ENCODE measurements at places on chromosomes 3 and 15.

DNA sequence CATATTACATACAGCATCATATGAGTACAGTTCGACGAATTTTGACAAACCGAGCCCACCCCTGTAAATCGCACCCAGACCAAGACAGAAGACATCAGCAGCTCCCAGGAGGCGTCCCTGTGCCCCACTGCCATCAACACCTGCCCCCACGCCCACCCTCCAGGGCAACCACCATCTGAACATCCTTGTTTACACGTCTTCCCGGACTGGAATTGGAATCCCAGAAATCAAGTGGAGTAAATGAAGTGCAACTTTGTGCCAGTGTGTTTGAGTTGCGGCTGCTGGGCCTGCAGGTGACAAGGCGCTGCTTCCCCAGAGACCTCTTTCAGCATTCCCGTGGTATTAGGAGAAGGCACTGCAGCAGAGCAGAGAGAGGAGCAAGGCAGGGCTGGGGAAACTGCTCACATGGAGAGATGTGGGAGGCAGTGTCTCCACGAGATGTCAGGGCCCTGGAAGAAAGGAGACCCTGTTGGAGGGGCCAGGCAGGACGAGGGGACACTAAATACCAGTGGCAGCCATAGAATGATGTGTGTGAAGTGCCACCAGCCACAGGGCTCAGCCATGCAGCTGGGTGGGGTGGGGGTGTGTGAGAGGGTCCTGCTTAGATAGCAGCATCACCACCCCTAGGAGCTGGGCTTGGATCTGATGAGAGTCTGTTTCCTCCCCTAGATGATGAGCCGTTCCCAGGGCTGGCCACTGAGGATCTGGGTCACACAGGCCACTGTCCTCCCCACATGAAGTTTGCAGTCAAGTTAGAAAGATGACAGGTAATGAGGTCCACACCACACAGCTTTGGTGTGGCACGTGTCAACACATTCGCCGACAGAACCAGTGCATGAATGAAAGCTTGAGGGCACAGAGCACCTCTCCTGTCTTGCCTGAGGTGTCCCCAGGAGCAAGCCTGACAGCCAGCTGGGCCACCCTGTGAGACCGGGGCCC is 33.4 kb upstream of the PCSK6 start:
- no peak for DNase-seq

DNA sequence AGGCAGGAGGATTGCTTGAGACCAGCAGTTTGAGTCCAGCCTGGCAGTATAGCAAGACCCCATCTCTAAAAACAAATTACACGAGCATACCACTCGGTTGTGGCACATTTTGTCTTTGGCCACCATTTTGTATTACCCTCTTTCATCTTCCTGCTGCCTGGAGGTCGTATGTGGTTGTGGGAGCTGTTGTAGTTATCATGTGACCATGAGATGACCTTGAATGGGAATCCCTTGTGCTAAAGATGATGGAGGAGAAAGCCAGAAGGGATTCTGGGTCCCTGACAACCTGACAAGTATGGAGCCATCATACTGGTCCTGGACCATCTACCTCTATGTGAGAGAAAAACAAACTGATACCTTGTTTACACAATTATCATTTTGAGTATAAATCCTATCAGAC is 45.2 kb upstream of the BHLHE40 start:
- no peak for DNase-seq

DNA sequence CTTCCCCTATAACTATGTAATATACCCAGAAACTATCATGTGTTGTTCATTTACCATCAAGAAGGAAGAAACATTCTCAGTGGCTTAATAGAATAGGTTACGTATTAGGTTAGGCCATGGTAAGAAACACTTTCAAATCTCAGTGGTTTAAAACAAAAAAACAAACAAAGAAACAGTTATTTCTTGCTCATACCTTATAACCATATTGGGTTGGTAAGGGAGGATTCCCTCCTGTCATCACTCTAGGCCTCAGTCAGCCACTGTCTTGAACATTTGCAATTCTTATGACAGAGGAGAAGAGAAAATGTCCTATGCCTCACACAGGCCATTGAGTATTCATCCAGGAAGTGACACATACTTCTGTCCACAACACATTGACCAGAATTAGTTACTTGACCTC is 727.7 kb upstream of the NECTIN3 start:
- DNase-seq, result no peak

DNA sequence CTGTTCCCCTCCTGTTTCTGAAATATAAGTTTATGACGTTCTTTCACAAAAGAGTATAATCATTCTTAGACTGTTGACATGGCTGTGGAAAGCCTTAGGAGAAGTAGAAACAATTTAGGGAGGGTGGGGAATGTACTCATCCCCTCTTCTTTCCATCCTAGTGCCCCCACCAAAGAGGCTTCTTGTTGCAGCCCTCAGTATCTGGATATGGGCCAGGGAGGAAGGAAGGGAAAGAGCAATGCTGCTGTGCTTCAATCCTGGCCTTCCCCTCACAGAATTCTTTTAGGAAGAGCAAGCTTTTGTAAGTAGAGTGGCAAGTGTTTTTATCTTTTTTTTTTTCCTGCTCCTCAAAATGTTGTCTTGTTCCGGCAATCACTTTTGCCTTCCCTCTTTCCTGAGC is 1.7 kb downstream of the INAFM2 start:
- DNase-seq, result no peak

GRCh38 chr15:64781299-64781698 is 5.9 kb upstream of the RBPMS2 start:
- DNase-seq, result no peak

- DNase-seq, result no peak
These were observed 671.6 kb upstream of the SGO1 start for GRCh38 chr3:20857636-20858035.

DNA sequence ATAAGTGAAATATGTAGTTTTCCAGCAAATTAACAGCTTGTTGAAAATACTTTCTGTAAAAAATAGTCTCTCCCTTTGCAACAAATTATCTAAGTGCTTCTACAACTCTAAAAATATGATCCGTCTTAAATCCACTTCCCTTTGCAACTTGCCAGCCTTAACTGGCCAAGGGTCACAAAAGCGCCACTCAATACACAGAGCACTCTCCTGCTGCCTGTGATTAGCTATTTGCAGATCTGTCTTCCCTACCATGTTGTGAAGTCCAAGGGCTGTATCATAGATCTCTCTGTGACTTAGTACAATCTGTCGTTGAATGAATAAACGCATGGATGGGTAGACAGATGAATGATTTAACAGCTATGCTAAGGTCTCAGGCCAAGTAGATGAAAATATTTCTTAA is 76.2 kb downstream of the ITGB5 start:
- DNase-seq, result no peak

DNA sequence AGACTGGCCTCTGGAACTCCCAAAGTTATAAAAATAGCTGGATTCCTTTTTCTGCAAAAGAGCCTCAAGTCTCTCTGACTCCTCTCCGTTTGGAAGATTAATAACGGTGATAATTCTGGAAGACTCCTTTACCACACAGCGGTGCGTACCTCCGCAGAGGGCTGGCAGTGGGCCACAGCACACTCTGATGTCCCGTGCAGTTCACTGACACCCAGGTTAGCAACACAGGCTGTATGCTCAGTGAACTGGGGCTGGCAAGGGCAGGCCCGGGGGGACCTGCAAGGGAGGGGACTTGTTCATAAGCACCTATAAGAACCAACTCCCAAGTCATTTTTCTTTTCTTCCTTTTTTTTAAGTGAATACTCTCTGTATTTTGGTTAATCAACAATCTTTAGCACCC is 120.3 kb upstream of the TJP1 start:
- no peak for DNase-seq

- DNase-seq, result no peak
These were observed 106.7 kb upstream of the AGBL1 start for GRCh38 chr15:85972805-85973540.

DNA sequence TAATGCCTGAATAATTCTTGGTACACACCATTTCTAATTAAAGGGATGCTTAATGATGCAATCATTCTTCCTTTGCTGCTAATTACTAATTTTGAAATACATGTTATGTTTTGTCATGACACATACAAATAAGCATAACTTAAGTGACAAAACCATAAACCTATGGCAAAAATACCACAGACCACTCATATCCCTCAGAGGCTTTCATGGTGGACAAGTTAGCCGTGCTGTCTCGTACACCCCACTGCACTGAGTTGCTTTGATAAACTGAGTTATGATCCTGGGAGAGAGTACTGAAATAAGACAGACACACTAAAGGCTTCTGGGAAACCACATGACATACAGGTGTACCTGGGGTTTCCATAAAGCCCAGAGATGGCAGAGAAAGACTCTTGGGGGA is 913.8 kb downstream of the FHIT start:
- no peak for DNase-seq

DNA sequence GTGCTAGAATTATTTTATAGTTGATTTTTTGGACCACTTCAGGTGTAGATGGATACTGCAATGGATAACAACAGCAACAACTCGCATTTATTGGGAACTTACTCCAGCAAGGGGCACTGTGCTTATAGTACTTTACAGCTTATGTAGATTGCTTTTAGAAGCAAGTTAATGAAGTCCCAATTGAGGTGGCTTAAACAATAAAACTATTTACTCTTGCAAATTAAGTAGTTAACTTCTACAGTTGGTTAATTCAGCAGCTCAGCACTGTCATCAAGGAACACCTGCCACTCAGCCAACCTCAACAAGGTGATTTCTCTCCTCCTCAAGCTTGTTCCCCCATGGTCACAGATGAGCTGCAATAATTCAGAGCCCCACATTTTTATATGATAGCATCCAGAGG is 124.1 kb downstream of the RASA2 start:
- no peak for DNase-seq

- no peak for DNase-seq
These were observed 55.7 kb downstream of the SYNPR start for GRCh38 chr3:63333815-63334214.

GRCh38 chr3:128052595-128053351 is 536 bp downstream of the SEC61A1 start:
- DNase-seq, result peak; percentile 24

DNA sequence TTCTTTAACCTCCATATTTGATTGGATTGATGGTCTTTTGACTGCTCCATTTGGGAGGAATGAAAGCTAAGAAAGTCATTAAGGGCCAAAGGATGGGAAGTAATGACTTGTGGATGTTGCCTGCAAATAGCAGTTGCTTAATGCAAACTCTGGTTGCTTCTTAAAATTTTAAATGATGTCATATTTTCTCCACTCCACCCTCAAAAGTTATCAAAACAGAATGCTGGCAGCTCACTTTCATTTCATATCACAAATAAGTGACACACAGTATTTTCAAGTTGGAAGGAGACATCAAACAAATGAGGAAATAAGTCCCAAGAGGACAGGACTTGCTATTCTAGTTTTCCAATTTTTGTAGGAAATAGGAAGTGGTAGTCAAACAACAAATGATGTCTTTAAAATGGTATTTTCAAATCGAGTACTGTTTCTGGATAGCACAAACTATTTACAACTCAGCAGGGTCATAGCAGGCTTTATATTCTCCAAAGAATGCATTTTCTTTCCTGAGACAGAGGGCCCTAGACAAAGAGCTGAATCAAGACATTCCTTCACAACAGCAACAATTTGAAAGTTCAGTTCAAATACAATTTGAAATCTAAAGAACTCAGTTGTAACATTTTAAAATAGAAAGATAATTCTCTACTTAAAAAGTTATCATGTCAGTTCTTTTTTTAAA is 165.1 kb upstream of the UBE2E1 start:
- DNase-seq, result no peak

DNA sequence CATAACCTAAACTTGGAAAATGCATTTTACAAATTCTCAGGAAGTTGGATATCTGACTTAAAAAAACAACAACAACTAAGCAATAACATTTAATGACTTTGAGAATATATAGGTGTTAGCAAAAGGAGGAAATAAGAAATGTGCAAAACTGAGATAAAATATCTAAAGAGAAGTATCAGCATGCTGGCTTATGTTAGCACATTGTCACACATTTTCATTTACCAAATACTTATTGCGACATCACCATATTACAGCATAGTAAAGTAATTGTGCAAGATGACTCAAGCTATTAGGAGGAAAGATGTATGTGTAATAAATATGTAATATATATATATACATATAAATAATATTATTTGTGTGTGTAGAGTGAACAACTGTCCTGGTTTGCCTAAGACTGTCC is 9.2 kb downstream of the PTX3 start:
- no peak for DNase-seq

DNA sequence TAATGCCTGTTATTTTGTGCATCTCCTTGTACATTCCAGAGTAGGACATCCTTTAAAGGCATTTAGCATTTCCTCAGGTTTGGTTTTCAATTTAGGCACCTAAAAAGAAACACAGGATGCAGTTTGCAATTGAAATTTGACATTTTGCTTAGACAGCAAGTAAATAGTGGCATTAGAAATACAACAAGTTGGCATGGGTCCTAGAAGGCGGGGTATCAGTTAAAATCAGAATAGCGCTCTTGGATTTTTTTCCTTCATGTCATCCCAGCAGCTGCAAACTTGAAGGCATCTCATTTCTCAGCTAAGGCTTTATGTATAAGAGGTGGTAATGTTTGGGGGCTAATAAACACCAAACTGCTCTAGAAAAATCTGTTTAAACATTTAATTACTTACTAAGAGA is 47.5 kb upstream of the SKOR1 start:
- no peak for DNase-seq

GRCh38 chr15:25501828-25502446 is 63.1 kb upstream of the UBE3A start:
- no peak for DNase-seq

- DNase-seq, result peak; percentile 33
These were observed 29.6 kb downstream of the LRRFIP2 start for GRCh38 chr3:37144806-37145205.

DNA sequence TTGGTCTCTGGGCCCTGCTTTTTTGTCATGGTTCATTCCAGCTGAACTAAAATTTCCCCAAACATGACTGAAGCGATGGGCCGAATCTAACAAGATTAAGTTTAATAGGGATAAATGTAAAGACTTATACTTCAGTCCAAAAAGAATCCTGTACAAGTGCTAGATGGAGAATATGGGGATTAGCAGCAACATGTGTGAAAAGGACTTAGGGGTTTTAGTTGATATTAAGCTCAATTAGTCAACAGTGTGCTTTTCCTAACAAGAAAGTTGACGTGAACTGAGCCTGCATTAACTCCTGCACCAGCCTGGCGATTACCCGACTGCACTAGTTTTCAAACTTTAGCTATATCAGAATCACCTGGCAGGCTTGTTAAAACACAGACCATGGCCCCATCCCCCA is 61.0 kb upstream of the BBX start:
- no peak for DNase-seq

- peak; percentile 39 for DNase-seq
These were observed 41.1 kb downstream of the NGRN start for GRCh38 chr15:90306560-90306959.

DNA sequence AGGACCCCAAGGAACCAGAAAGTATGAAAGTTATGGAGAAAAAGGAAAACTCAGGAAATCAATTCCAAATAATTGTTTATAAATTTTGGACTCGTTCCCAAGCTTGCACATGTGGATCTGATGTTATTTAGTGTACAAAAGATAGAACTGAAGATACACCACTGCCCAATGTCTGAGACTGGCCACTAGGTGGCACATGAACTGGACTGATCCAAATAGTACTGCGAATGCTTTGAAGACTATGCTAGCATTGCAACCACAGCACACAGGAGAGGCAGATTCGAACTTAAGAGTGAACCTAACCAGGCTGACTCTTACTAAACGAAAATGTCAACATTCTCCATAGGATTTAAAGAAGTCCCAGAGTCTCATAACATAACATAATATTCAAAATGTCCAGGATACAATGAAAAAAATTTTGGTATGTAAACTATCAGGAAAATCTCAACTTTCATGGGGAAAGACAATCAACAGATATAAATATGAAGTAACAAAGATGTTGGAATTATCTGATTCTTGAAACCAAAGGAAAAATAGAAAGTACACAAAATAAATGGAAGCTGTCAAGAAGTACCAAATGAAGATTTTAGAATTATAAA is 596.7 kb downstream of the FGF12 start:
- DNase-seq, result no peak

- no peak for DNase-seq
These were observed 36.4 kb downstream of the RYK start for GRCh38 chr3:134214239-134214638.

All from CD4-positive, alpha-beta T cell treated with Interleukin-4 for 1 hour (primary cell).